NCI-H2081 treated with DMSO at 0.1 percent for 48 hours (cell line): ENCODE measurements at places on chromosomes 3 and 15.

DNA sequence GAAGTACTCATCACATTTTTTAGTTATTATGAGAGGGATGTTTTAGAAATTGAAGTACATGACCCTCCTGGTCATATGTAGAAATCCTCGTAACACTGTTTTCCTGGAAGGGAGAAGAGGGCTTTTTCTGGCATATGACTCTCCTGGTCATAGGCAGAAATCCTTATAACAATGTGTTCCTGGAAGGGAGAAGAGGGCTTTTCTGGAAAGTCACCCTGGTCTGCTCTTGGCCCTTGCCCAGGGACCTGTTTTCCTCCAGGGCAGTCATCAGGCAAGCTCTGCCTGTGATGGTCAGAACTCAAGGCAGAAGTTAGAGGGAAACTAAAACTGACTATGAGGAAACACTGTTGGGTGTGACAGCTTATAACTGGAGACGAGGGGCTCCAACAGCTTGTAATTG, 27.7 kb downstream of the LAMP3 start:
- no peak for DNase-seq

DNA sequence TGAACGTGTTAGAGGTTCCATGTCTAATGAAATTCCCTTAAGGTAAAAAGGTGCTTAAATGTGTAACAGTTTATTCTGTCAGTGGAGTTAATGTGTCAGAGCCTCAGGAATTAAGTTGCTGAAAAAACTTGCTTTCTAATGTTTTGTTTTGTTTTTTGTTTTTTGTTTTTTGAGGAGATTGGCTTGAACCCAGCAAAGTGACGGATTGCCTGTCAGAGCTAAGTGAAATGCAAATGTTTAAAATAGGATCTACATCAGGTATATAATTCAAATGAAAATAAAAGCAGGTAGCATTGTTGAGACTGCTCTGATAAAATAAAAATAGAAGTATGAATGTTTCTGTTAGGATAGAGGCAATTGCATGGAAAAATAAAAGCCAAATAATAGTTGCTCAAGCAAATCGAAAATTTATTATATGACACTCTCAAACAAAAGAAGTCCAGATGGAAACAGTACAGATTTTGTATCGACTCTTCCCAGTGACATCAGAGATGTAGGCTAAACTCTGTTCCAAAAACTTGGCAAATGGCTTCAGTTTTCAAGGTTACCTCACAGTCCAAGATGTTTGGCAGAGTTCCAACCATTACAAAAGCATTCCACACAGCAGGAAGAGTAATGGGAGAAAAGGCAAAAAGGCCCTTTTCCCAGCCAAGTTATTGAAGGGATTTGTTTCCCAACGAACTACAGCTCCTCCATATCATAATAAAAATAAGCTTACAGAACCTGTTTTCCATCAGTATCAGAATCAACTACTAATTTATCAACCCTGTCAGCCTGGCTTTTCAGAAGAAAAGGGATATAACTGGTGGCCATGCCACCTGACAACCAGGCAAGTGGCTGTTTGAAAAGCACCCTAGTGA, 291.0 kb downstream of the TBL1XR1 start:
- DNase-seq = peak; percentile 66

- DNase-seq = no peak
These were observed 405.5 kb downstream of the ZNF385D start for GRCh38 chr3:21345382-21345976.

GRCh38 chr3:152352554-152352953, 83.8 kb downstream of the MBNL1 start:
- DNase-seq = no peak

- no peak for DNase-seq
These were observed 172.4 kb downstream of the DCLK3 start for GRCh38 chr3:36591959-36592358.

DNA sequence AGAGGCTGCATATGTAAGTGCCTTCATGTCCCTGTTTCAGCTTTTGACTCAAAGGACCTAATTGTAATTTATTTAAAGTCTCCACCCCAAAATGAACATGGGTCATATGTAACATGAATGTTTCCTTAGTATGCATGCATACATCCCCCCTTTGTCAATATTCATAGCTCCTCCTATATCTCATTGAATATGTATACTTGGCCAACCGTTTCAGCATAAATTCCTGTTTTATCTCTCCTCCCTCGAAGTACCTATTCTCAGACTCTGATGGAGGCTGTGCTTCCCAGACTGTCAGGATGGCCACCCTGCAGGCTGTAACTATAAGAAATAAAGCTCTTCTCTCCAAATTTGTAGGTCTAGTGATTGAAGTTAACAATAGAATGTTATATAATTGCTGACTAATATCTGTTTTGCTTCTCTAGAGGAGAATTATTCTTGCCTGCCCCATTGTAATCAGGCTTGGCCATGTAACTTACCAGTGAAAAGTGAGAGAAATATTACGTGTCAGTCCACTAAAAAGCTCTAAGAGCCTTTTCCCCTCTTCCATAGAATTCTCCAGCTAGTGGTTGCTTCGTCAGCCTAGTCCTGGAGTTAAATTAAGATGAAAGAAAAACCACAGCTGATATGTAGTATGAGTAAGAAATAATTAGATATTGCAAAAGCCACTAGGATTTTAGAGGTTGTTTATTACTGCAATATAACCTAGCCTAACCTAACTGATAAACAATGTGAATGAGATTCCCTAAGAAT, 245.1 kb downstream of the ZNF385D start:
- DNase-seq = no peak

- DNase-seq = no peak
These were observed 8.6 kb upstream of the CYFIP1 start for GRCh38 chr15:22988811-22989210.

DNA sequence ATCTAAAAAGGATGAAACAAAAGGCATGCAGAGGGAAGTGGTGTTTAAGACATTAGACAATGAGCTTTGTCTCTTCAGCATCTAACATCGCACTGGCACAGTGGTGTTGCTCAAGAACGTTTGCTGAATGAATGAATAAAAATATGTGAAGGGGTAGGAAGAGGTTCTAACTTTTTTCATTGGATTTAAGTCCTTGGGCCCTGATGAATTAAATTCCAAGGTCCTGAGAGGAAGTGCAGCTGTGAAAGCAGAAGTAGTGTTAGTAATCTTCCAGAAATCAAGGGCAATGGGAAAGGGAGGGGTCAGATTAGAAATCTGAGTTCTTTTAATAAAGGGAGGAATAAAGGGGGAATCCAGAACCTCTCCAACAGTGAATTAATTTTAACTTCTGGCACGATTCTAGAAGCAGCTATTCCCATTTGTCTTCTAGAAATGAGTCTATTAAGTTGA, 29.6 kb downstream of the TLNRD1 start:
- DNase-seq = no peak

DNA sequence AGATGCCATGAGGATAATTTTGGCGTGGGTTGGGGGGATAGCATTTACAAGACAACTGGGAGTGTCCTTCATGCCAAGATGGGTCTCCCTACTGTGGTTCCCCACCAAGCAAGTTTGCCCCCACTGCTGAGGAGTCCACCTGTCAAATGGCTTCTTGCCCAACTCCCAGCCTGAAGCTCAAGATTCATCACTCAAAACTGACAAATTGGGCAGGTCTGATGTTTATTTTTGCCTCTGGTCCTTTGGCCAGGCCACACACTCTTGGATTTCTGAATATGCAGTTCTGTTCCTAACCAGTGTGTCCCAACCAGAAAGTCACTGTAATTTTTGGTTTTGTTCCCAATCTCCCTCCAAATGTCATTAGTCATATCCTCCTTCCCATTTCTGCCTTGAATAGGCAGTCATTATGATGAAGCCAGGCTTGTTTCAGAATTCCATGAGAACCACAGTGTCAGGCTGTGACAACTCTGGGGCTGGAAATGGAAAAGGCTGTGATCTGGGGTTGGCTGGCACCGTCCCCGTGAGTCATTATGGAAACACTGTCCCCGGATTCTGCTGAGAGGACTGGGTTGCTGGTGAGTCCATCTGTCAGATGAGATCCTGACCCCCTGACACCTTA, 29.3 kb upstream of the MEF2A start:
- no peak for DNase-seq

DNA sequence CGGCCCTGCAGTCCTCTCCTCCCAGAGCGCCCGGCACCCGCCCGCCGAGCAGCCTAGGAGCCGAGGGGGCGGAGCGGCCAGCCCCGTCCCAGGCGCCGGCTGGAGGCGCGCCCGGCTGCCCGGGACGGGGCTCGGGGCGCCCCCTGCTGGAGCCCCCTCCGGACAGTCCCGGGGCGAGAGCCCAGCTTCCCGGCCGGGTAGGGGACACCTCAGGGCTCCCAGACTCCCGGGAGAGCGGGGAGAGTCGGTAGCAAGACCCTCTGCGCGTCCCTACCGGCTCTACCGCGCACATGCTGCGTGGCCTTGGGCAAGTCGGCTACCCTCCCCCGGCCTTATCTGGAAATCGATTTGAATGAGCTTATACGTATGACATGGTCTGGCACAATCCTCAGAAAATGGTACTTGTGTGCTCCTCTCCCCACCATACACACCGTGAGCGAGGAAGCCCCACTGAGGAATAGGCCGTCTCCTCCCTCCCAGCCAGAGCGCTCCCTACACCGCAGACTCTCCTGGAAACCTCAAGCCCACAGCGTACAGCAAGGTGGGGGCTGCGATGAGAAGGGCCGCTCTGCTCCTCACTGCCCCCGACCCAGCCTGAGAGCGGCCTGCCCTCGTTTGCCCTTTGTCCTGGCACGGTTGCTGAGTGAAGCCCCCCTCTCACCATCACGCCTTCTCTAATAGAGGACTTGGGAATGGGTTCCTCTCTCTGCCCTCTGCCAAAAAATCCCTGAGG, at the start of gene DAPK2:
Gene DAPK2, minus strand, starts transcription at position 65 of the 733 bp plus-strand sequence. CDS start 6,224 bp downstream, outside the sequence.
- no peak for DNase-seq

DNA sequence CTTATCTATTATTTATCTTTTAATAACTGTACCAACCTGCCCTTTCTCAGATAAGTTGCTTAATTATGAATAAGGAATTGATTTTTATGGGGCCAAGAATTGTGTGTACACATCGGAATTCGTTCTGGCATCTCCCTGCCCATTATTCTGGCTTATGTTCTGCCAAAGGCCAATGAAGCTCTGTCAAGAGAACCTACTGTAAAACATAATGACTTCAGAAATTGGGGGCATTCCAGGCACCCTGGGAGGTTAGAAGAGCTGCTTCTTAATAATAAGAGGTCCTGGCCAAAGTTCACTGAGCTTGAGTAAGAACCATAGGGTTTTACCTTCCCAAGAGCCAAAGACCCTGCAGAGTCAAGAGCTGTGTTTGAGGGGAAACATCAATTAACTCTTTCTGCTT, 261.7 kb downstream of the SLC9A9 start:
- no peak for DNase-seq

- no peak for DNase-seq
These were observed 11.5 kb upstream of the RPS17 start for GRCh38 chr15:82551646-82552247.

DNA sequence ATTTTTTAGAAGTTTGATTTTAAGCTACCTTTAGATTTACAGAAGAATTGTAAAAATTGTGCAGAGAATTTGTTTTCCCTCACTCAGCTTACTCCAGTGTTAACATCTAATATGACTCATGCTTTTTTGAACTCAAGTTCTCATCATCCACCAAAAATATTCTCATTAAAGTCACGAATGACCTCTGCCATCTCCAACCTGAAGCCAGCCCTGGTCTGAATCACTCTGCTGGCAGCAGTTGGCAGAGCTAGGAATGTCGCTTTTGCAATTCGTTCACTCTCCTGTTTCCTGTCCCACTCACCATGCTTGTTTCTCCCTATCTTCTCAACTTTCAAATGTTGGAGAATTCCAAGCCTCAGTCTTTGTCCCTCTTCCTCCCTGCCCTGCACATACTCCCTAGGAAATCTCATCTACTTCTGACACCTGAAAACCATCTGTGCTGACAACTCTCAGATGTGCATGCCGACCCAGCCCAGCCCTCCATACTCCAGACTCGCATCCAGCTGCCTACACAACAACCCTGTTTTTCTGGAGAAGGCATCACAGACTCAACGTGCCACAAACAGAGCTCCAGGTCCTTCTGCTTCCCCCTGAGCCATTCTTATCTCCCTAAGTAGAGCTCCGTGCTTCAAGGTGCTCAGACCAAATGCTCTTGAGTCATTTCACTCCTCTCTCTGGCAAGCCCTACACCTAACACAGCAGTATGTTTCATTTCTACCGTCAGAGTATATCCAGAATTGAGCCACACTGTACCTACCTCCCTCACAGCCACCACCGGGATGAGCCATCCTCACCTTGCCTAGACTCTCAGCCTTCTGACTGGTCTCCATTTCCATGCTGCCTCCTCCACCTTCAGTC, 24.9 kb downstream of the PRR23E start:
- no peak for DNase-seq

GRCh38 chr15:50335251-50335650, 19.7 kb downstream of the GABPB1 start:
- no peak for DNase-seq

DNA sequence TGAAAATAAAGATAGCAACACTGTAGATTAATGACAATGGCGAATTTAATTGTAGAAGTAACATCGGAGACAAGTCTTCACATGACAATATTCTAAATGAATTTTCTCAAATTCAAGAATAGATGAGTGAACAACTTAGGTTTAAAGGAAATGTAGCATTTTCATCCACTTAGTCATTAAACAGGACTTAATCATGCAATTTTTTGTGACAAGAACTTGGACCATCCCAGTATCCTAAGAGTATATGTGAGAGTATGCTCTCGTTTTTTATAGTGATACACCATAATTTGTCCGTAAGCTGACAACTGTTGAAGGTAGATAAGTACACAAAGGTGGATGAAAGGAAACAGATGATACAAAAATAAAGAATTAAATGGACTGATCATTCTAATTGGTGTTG, 81.5 kb downstream of the DLG1 start:
- DNase-seq = no peak

DNA sequence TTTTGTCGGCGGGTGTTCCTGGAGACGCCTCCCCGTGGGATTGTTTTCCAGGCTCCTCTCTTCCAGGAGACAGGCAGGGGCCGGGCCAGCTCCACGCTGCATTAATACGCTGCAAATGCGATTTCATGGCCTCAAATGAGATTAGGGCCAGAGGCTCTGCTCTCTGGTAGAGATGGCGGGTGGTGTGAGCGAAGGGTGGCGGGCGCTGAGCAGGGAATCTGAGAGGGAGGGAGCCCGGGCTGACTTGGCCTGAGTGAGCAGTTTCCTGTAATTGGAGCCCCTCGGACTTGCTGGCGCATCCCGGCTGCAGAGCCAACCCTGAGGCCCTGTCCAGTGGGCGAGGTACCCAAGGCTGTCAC, 7.4 kb upstream of the CCDC33 start:
- no peak for DNase-seq

DNA sequence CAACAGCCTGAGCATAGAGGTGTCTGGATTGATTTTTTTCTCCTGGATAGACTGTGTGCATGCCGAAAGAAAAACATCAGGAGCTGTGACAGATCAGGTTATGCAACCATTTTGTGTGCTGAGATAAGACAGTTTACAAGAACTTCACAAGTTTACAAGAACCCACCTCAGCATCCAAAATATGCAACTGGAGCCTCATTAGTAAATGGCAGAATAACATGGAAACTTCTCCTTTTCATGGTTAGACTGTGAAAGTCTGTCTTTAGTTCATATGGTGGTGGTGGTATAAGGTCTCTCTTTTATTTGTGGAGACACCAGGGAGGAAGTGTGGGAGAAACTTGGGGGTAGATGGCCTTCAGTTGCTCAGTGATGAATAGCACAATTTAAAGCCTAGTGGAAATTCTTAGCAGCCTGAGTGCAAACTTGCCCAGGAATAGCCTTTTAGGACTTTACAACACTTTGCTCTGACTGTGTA, 3.7 kb upstream of the ZNF609 start:
- no peak for DNase-seq

GRCh38 chr3:111895071-111895470, 36.0 kb downstream of the PHLDB2 start:
- DNase-seq = no peak
